PC-9 (cell line): ENCODE measurements at places on chromosomes 3 and 15. TPM values are rescaled to one million over a fixed set of nuclear protein-coding genes. Genes with fewer than 3 reads are reported as not detected.

DNA sequence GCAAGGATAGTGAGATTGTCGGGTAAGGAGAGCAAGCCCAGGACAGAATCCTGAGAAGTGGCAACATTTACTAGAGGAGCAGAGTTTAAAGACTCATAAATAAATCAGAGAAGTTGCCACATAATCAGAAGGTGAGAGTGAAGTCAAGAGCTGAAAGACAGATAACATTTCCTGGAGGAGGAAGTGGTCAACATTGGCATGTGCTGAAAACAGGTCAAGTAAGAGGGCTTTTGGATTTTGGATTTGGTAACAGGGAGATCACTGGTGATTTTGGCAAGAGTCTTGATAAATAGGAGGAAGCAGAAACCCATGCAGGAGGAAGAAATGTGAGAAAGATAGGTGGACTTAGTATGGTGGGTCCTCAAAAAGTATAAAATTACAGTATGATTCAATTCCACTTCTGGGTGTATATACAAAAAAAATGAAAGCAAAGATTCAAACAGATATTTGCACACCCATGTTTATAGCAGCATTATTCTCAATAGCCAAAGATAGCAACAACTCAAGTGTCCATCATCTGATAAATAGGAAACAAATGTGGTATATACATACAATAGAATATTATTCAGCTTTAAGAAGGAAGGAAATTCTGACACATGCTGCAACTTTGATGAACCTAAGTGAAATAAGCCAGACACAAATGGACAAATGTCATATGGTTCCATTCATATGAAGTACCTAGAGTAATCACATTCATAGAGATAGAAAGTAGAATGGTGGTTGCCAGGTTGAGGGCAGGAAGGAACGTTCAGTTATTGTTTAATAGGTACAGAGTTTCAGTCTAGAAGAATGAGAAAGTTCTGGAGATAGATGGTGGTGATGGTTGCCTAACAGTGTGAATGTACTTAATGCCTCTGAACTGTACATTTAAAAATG is 27.3 kb upstream of the MBNL1 start:
- no peaks in the 10 kb centered on the region for H3K27me3 ChIP-seq
- H3K27ac ChIP-seq = peak overlapping the region; percentile 44
- H3K4me1 ChIP-seq = peaks cover 24% of the 10 kb centered on the region
- peak; percentile 89 for DNase-seq
- H3K4me3 ChIP-seq = no peak overlapping the region

- H3K4me1 ChIP-seq = no peaks in the 10 kb centered on the region
- no peak for DNase-seq
- H3K27ac ChIP-seq = no peak overlapping the region
- H3K27me3 ChIP-seq = no peaks in the 10 kb centered on the region
- no peaks in the 10 kb centered on the region for H3K36me3 ChIP-seq
Observed at GRCh38 chr3:122057671-122058070, 2.5 kb downstream of the CD86 start.

GRCh38 chr3:62065985-62066693 is 307.2 kb downstream of the FEZF2 start:
- no peaks in the 10 kb centered on the region for H3K27me3 ChIP-seq
- no peak for DNase-seq
- no peaks in the 10 kb centered on the region for H3K4me1 ChIP-seq
- no peak overlapping the region for H3K27ac ChIP-seq
- H3K36me3 ChIP-seq = no peaks in the 10 kb centered on the region
- no peak overlapping the region for H3K4me3 ChIP-seq

GRCh38 chr3:41580274-41580959 is 381.1 kb downstream of the CTNNB1 start:
- H3K27me3 ChIP-seq = no peaks in the 10 kb centered on the region
- no peaks in the 10 kb centered on the region for H3K4me1 ChIP-seq
- no peak overlapping the region for H3K27ac ChIP-seq
- no peak for DNase-seq

INSYN1 gene
- not detected in 2 replicates for total RNA-seq

DNA sequence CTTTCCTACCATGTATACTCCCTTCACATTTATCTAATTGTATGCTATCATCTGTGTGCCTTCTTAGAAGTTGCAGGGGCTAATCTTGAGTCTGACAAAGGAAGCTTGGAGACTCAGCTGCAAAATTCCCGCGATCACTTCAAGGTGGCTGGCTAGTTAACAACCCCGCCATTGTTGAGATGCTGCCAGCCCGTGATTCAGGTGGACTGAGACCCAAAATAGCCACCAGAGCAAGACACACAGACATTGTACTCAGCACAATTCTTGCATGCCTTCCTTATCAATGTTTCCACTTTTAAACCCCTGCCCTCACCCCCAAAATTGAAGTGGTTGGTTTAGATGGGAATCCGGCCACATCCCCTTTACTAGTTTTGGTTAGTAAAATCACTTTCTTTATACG is 225.8 kb upstream of the ZNF717 start:
- H3K27me3 ChIP-seq = peaks cover 7% of the 10 kb centered on the region; the same call in 1 of the 2 replicates
- no peak for DNase-seq
- H3K4me3 ChIP-seq = no peak overlapping the region
- no peaks in the 10 kb centered on the region for H3K4me1 ChIP-seq
- H3K27ac ChIP-seq = no peak overlapping the region
- H3K36me3 ChIP-seq = no peaks in the 10 kb centered on the region

GRCh38 chr15:59174835-59175831 is 31.5 kb upstream of the LDHAL6B start:
- H3K27me3 ChIP-seq = no peaks in the 10 kb centered on the region
- no peak overlapping the region for H3K4me3 ChIP-seq
- H3K27ac ChIP-seq = peak overlapping the region; percentile 70

NOX5 gene
- total RNA-seq = 0.85 and 1.5 TPM in 2 replicates

DNA sequence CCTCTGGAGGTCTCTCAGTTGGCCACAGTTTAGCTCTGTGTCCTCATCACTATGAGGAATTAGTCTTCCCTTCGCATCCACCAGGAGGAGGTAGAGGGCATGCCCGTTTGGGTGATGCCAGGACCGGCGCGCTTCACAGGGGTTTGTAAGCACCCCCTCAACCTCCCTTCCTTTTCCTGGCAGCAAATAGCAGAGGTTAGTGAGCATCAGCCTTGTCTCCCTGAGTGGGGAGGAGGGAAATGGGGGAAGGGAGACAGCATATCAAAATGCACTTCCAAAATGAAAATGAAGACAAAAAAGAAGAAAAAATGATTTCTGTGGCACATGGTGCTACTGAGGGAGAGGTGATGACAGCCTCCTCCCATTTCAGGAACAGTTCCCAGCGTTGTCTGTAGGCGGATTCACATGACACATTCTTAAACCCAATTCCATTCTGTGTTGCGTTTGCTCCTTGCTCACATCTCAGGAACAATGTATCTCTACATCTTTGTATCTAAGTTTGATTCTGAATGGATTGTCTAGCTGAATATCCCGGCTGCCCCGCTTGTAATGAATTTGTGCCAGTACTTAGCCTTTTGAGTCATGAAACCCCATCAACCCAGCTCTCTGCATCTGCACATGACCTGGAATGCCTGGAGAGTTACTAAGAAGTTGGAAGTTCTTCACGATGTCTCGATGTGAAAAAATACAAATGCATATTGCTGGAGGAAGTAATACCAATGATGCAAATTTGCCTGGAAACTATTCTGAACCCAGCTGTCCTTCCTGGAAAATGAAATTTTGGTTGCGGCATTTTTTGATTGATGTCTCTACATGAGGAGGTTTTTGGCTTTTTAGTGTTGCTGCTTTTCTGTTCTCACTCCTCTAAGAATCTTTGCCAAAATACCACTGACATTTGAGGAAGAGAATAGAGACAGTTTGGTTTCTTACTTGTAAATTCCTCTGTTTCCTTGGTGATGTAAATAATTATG is 45.2 kb downstream of the TYRO3 start:
- H3K4me3 ChIP-seq = peak overlapping the region; percentile 54
- no peak overlapping the region for H3K27ac ChIP-seq
- H3K36me3 ChIP-seq = no peaks in the 10 kb centered on the region
- no peaks in the 10 kb centered on the region for H3K27me3 ChIP-seq
- peaks cover 7% of the 10 kb centered on the region; the same call in 1 of the 2 replicates for H3K4me1 ChIP-seq

DNA sequence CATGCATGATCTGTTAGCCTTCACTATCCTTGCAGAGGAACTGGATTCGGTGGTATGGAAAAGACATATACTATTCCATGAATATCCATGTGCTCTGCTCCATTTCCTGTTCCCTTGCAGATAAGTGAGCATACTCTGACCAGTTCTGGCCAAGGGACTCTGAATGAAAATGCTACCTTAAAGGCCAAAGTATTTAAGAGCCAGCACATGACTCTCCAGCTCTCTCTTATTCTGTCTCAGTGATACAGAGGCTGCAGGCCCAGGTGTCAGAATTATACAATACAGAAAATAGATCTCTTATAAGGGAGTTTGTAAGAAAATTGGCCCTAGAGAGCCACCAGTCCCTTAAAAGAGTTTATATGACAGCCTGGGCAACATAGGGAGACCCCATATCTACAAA is 779.7 kb upstream of the CFAP20DC start:
- H3K36me3 ChIP-seq = no peaks in the 10 kb centered on the region
- no peaks in the 10 kb centered on the region for H3K27me3 ChIP-seq
- DNase-seq = no peak
- no peak overlapping the region for H3K4me3 ChIP-seq
- no peaks in the 10 kb centered on the region for H3K4me1 ChIP-seq
- no peak overlapping the region for H3K27ac ChIP-seq

PLA2G4E gene
- not detected in 2 replicates for total RNA-seq

TMEM207 gene
- not detected in 2 replicates for total RNA-seq

DNA sequence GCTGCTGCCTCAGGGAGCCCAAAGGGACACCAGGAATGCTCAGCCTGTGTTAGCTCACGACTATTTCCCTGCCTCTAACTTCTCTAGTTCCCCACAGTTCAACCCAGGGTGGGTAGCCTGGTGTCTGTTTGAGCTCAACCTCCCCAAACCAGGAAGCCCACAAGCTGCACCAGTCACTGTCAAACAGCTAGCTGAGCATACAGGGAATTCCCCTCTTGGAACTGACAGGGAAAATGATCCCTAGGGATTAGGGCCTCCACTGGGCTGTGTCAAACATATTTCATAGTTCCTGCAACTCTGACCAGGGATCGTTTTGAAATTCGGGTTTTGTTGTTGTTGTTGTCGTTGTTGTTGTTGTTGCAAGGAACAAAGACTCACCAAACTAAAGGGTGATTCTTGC is 147.1 kb upstream of the ICE2 start:
- no peaks in the 10 kb centered on the region for H3K27me3 ChIP-seq
- H3K4me3 ChIP-seq = no peak overlapping the region
- no peaks in the 10 kb centered on the region for H3K36me3 ChIP-seq
- no peaks in the 10 kb centered on the region for H3K4me1 ChIP-seq
- DNase-seq = no peak
- no peak overlapping the region for H3K27ac ChIP-seq

ZWILCH gene
- 26.3 and 30.3 TPM in 2 replicates for total RNA-seq

GRCh38 chr3:22373182-22373581 is 622.2 kb upstream of the ZNF385D start:
- no peaks in the 10 kb centered on the region for H3K36me3 ChIP-seq
- H3K4me3 ChIP-seq = no peak overlapping the region
- H3K4me1 ChIP-seq = no peaks in the 10 kb centered on the region
- H3K27me3 ChIP-seq = no peaks in the 10 kb centered on the region
- no peak overlapping the region for H3K27ac ChIP-seq

DNA sequence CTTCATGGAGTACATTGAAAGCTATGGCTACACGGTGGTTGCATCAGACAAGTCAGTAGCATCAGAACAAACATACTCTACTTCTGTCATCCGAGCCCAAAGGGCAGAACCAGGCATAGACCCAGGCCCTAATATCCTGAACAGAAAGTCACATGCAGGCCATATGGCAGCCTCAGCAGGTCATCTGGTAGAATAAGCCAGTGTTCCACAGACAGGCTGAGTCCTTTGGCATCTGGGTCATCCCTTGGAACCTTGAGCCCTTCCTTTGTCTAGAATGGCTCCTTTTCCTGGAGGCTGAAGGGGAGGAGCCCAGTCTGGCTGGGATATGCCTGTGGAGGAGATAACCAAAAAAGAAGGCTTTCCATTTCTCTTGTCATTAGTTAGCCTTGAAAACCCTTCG is 29.2 kb downstream of the SEMA6D start:
- DNase-seq = no peak
- no peaks in the 10 kb centered on the region for H3K4me1 ChIP-seq
- no peak overlapping the region for H3K27ac ChIP-seq
- no peaks in the 10 kb centered on the region for H3K36me3 ChIP-seq

- H3K4me1 ChIP-seq = peaks cover 7% of the 10 kb centered on the region; the same call in 1 of the 2 replicates
- no peak for DNase-seq
- H3K27me3 ChIP-seq = no peaks in the 10 kb centered on the region
- no peaks in the 10 kb centered on the region for H3K36me3 ChIP-seq
- no peak overlapping the region for H3K27ac ChIP-seq
- no peak overlapping the region for H3K4me3 ChIP-seq
Observed at GRCh38 chr15:69474846-69475455, 22.3 kb downstream of the RPLP1 start.

DNA sequence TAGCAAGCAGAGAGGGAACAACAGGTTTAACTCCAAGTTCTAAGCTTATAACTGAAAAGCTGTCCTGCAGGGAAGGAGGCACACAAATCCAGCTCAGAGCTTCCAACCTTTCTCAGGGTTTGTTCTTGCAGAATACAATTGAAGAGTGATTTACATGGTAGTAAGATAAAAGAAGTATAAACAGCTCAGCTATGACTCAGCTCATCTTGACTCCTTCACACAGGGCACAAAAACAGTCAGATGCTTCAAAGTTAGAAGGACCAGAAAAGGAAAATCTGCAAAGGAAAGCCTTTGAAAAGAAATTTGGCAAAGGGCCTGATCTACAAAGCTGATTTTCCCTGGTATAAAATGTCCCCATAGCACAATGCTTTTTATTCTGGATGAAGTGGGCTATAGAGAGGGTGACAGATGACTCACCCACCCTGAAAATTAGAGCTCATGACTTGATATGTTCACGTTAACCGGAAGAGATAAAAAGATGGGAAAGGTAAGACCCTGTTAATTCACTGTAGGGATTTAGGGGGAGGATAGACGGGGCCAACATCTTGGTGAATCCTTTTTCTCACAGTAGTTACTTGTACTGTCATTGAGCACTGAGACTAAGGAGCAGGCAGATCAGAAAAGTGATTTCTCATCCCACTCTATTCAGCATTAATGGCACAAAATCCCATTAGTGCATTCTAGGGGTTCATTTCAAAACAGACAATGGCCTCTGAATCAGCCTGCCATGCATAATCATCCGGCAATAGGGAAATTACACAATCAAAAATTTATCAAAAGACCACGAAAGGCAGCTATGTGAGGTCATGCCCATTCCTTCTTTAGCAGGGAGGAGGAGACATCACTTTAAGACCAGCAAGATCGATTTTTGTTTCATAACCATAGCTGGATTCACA is 143.5 kb downstream of the GAP43 start:
- peaks cover 14% of the 10 kb centered on the region; the same call in 1 of the 2 replicates for H3K4me1 ChIP-seq
- no peaks in the 10 kb centered on the region for H3K36me3 ChIP-seq
- H3K27me3 ChIP-seq = no peaks in the 10 kb centered on the region
- DNase-seq = no peak
- H3K4me3 ChIP-seq = no peak overlapping the region

GRCh38 chr15:62119227-62119864 is 45.7 kb downstream of the C2CD4B start:
- peaks cover 15% of the 10 kb centered on the region for H3K4me1 ChIP-seq
- no peaks in the 10 kb centered on the region for H3K36me3 ChIP-seq
- H3K27me3 ChIP-seq = no peaks in the 10 kb centered on the region
- DNase-seq = peak; percentile 84
- peak overlapping the region; percentile 24; the same call in 1 of the 2 replicates for H3K4me3 ChIP-seq
- peak overlapping the region; percentile 75 for H3K27ac ChIP-seq

ZNF80 gene
- total RNA-seq = not detected in 2 replicates
